ENCODE measurements at places on chromosomes 2 and 18.
A peak's percentile ranks its signal among the peaks of the same experiment; 100 is the strongest.

GRCh38 chr2:38560092-38560491 lies 42.6 kb downstream of the HNRNPLL start:
- no peak for DNase-seq

DNA sequence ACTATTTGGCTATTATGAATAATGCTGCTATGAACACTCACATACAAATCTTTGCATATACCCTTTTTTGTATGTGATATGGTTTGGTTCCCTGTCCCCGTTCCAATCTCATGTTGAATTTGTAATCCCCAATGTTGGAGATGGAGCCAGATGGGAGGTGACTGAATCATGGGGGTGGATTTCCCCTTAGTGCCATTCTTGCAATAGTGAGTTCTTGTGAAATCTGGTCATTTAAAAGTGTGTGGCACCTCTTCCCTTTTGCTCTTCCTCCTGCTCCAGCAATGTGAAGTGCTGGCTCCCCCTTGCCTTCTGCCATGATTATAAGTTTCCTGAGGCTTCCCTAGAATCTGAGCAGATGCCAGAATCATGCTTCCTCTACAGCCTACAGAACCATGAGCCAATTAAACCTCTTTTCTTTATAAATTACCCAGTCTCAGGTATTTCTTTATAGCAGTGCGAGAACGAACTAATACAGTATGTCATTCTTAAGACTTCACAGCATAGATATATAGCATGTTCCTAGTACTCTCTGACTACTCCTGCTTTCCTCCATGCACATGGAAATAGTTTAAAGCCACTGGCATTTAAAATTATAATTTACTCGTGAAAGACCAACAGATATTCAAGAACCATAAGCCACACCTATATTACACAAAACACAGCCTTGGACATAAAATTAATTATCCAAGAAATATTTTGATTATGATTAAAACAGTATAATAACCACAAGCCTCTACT lies 75.2 kb downstream of the COBLL1 start:
- no peak for DNase-seq

DNA sequence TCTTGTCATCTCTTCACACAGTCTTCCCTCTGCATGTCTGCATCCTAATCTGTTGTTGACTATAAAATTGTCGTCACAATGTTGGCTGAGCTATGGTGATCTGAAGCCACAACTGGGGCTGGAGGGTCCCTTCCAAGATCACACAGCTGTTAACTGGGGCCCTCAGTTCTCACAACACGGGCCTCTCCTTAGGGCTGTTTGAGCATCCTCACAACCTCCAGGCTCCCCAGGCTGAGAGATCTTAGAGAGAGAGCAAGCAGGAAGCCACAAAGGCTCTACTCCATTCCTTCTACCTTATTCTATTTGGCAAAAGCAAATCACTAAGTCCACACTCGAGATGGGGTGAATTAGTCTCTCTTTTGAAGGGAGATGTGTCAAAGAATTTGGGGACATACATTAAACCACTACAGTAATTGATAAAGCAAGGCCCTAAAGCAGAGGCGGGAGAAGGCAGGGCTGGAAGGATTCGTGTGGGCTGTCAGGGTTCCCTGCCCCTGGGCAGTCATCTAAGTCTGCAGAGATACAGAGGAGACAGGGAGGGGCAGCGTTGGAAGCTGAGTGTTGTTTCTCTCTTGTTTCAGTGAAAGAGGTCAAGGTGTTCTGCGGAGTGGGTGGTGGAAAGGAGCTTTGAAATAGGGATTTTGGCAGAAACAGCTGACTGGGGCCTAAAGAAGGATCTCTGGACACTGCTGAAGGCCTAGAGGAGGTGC lies 15.9 kb downstream of the MYO7B start:
- DNase-seq, result no peak

GRCh38 chr2:20108655-20109396 lies 57.4 kb upstream of the LAPTM4A start:
- DNase-seq, result peak; percentile 82

DNA sequence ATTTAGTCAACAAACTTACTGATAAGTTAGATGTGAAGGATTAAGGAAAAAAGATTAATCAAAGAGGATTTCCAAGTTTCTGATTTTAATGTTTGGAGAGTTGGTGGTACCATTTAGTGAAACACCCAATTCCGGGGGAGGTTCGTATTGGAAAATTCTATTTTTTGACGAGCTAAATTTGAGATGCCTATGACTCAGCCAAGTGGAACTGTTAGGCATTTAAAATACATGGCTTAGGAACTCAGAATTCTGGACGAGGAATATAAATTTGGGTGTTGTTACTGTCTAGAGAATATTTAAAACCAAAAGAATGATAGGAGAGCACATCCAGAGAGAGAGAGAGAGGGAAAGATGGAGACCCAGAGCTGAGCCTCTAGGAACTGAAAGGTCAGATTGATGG lies 103.6 kb downstream of the TMX3 start:
- no peak for DNase-seq

GRCh38 chr18:34650121-34650545 lies 60.0 kb upstream of the DTNA start:
- peak; percentile 83 for DNase-seq

DNA sequence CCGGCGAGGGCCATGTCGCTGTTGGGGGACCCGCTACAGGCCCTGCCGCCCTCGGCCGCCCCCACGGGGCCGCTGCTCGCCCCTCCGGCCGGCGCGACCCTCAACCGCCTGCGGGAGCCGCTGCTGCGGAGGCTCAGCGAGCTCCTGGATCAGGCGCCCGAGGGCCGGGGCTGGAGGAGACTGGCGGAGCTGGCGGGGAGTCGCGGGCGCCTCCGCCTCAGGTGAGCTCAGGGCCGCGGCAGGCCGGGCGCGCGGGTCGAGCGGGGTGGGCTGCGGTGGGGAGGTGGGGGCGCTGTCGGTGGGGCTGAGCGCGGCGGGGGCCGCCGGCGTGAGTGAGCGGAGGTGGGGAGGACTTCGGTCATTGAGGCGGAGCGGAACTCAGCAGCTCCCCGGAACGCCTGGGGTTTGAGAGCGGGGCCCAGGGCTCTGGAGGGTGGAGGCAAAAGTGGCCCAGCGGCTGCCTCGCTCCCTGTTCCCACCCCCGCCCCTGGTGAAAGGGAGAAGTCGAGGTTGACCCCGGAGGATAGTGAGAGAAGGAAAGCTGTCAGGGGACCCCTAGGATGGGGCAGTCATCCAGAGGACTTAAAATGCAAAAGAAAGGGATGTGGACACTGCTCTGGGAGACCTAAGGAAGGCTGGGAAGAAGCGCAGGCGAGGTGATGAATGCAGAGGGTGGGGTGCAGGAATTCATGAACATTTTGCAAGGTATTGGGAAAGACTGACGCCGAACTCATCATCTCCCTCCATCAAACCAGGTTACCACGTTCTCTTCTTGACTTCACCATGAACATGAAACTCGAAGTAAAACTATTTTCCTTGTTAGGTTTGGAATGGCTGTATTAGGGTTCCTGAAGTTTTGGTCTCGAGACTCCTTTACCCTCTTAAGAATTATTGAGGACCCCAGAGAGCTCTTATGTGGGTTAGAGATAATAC lies 633 bp downstream of the MALT1 start:
- peak; percentile 53 for DNase-seq

- peak; percentile 89 for DNase-seq
These were observed 45.6 kb downstream of the SESTD1 start for GRCh38 chr2:179218848-179219594.

DNA sequence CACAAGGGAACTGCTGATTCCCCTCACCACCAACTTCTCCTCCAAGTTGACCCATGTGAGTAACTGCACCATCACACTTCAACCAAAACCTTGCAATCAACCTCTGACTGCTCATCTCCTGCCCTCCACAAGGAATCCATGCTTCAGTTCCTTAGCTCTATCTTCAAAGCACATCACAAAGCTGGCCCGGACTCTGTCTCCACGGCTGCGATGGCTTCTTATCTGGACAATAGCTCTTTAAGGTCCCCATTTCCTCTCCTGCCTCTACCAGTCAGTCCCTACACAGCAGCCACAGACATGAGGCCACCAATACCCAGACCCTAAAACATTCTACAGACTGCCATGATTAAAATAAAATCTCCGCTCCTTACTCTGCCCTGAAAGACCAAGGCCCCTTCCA lies 25.7 kb downstream of the MBOAT2 start:
- DNase-seq, result no peak

GRCh38 chr2:76296438-76296837 lies 585.7 kb upstream of the GCFC2 start:
- DNase-seq, result no peak

DNA sequence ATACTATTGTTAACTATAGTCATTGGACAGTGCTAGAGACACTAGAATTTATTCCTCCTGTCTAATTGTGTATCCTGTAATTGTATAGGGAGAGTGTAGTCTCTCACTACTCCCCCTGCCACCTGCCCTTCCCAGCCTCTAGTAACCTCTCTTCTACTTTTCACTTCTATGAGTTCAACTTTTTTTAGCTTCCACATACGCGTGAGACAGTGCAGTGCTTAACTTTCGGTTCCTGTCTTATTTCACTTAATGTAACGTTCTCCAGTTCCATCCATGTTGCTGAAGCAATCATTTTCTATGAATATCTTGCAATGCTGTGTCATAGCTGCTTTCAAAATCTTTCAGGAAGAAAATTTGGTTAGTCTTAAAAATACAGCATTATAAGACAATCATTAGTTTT lies 22.8 kb upstream of the RUFY4 start:
- DNase-seq, result no peak

- DNase-seq, result no peak
These were observed 2.0 kb downstream of the ANO7 start for GRCh38 chr2:241190291-241190981.

DNA sequence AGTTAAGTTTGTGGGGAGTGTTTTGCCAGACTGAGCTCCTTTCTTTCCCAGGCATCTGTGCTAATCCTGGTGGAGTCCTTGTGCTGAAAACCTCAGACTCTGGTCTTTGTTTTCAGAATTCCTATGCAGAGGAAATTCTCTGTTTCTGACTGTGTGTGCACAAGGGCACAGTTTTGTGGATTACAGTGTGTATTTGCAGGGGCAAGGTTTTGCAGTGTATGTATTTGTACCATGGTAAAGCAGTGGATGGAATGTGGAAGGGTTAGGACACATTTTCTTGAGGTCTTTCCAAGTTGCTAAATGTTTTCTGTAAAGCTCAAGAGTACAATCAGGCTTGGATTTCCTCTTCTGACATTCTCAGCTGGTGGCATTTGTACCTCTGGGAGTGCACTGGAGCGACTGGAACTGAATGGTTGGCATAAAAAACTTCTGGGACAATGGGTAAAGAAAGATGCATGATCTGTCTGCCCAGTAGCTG lies 139.5 kb upstream of the RND3 start:
- no peak for DNase-seq

GRCh38 chr18:54616220-54616848 lies 25.3 kb downstream of the DYNAP start:
- no peak for DNase-seq

- DNase-seq, result no peak
These were observed 30.4 kb downstream of the CIB4 start for GRCh38 chr2:26610504-26611335.

DNA sequence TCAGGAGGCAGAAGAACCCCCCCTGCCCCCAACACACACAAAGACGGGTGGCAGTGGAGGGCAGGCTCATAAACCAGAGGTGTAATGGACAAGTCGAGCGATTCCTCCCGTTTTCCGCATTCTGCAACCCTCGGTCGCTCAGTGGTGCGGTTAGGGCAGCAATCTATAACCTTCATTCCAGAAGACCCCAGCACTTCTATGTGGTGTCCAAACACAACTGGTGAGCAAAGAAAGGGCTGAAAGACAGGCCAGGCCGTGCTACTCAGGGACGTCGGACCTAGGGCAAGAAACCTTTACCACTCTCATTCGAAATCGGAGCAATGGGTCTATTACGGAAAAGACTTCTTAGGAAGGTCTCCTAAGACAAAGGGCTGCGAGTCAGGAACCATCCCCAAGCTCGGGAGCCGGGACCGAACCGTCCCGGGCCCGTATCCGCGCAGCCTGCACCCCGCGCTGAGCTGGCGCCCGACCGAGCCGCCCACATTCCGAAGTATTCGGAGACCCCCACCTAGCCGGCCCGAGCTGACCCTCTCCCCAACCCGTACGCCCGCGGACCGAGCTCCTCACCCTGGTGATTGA lies 568 bp downstream of the ARL5A start:
- DNase-seq, result peak; percentile 19

DNA sequence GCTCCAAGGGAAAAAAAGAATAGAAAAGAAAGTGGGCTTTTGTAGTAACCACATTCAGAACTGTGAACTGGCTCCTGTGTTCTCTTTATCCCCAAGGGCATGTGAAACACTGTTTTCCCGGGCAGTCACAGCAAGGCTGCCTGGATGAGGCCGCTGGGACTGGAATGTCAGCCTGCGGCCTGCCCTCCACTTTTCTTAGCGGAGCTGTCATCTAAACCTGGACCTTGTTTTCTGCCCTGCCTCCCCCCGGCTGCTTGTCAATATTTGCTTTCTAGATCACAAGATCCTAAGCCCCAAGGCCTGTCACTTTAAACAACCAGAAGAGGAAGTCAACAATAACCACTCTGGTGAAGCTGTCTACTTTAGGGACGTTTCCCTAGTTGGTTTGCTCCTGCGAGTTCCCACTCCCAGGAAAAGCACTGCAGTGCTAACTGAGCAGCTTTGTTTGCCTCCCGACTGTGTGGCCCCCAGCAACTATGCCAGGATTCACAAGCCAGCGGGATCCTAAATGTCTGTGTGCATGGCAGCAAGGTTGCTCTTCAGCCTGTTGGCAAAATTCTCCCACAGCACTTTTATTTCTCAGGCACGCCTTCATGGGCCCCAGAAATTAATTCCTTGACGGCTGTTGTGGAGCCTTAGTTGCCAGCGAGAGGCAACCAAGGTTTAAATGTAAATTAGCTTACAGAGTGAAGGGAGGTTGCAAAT lies 30.6 kb downstream of the SOWAHC start:
- DNase-seq, result no peak

GRCh38 chr2:112712903-112713584 lies 7.8 kb upstream of the NT5DC4 start:
- peak; percentile 92 for DNase-seq

GRCh38 chr18:64403784-64404503 lies 255.1 kb upstream of the LINC00305 start:
- no peak for DNase-seq

GRCh38 chr2:213847316-213847715 lies 563.1 kb downstream of the SPAG16 start:
- DNase-seq, result no peak

- DNase-seq, result peak; percentile 80
These were observed 40.1 kb downstream of the RTN4 start for GRCh38 chr2:55010149-55010591.

- no peak for DNase-seq
These were observed 182.2 kb downstream of the EPHA4 start for GRCh38 chr2:221389904-221390303.

GRCh38 chr18:69804776-69805501 lies 142.7 kb downstream of the CD226 start:
- no peak for DNase-seq

GRCh38 chr2:202432776-202433175 lies 56.6 kb downstream of the BMPR2 start:
- no peak for DNase-seq

GRCh38 chr2:240932724-240933047 lies 26.6 kb downstream of the CROCC2 start:
- DNase-seq, result no peak

DNA sequence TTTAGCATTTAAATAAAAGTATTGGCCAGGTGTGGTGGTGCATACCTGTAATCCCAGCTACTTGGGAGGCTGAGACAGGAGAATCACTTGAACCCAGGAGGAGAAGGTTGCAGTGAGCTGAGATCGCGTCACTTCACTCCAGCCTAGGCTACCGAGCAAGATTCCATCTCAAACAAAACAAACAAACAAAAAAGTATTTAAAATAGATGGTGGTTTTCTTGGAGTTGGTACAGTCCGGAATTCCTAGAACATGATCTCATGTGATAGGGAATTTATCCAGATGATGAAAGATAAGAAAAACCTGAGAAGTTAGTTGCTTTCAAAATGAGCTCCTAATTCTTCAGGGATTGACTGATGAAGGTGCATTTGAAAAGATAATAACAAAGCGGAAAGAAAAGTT lies 62.0 kb downstream of the BIRC6 start:
- DNase-seq, result peak; percentile 21

Measured in fibroblast of mammary gland (primary cell).